ENCODE measurements at places on chromosomes 6 and 20.

DNA sequence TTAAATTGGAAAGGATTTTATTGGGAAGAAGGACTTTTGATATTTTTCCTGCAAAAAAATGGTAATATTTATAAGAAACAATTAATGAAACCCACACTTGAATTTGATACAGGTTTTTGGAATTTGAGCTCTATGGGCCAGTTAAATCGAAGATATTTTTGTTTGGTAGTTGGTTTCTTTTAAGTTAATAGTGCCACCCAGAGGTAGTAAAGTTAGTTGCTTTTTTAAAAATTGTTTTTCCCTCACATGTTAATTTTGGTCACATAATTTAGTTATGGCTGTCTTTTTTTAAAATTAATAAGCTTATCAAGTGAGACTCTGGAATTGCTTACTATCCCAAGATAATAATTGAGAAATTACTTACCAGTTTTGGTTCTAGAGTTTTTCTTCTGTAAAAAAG lies 7.1 kb downstream of the PRIM2 start:
- no peak for DNase-seq

DNA sequence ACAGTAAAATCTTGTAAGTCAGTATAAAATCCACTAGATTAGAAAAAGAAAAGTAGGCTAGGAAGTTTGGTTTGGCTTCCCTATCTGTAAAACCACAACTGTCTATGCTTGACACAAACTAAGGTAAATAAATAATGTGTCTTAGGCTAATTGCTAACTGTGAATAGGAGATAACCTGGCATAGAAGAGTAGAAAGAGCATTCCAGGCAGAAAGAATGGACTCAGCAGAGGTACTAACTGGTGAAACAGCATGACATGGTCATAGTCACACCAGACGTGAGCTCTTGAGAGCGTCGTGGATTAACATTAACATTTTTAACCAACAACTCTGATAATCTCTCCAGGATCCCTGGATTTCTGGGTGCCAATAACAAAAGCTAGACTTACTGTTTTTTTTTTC lies 8.7 kb upstream of the WTAP start:
- DNase-seq, result no peak

- no peak for DNase-seq
These were observed 1.1 kb upstream of the AFDN start for GRCh38 chr6:167825332-167826229.

- no peak for DNase-seq
These were observed 116.0 kb downstream of the LRRC1 start for GRCh38 chr6:53910834-53911233.

DNA sequence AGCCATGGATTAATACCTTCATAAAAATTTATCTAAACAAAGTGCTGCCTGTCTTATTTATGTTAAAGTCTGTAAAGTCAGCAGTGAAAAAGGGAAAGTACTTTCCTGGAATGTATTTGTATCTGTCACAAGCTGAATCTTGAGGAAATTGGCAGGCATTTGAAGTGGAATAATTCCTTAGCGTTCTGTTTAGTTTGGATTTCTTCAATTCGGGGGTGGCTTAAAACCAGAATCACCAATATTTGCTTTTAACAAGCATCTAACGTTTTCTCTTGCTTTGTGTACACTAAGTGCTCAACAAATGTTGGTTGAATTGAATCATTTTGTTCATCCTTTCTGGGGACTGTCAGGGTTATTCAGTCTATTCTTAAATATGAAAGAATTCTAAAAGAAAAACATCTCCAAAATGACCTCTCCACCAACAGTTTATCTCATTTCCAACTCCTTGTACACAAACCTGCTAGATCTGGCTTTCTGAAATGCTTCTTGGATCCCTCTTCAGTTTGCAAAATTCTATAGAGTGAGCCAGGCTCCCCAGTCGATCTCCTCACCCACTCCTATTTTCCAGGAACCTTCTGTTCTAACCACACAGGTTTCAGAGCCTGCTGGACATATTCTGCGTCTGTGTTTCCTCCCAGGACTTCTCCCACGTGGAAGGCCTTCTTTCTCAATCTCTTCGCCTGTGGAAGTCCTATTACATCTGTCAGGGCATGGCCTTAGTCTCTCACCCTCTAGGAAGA lies 2.0 kb upstream of the NPEPL1 start:
- DNase-seq, result no peak

Measured in stimulated activated CD4-positive, alpha-beta T cell treated with anti-CD3 and anti-CD28 coated beads, TNF-alpha, amount 100 ng/mL, for 1 hour (primary cell).